NT2/D1 (cell line): ENCODE measurements at places on chromosomes 6 and 20.

- DNase-seq, result no peak
Measured at GRCh38 chr20:1669304-1669703, 11.7 kb upstream of the SIRPG start.

DNA sequence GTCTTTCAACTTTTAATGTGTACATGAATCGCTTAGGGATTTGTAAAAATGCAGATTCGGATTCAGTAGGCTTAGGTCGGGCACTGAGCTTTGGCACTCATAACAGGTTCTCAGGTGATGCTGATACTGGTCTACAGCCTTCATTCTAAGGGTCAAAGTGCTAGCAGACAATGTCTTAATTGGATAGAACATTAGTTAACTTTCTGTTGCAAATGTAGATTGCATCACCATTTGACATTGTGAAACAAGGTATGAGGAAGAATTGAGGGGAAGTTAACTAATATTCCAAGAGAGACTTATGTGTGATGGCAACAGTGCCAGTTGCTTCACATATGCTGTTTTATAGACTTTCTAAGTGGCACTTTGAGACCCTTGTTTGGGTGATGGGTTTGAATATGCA lies 86.9 kb downstream of the MLIP start:
- DNase-seq, result no peak

DNA sequence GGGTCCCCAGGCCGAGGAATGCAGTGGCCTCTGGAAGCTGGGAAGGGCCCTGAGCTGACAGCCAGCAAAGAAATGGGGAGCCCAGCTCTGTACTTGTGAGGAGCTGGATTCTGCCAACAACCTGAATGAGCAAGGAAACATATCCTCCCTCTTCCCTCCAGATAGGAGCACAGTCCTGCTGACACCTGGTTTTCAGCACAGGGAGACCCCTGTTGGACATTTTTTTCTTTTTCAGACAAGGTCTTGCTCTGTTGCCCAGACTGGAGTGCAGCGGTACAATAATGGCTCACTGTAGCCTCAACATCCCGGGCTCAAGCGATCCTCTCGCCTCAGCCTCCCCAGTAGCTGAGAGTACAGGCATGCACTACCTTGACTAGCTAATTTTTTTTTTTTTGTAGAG lies 21.5 kb downstream of the BMP6 start:
- DNase-seq, result no peak

GRCh38 chr6:44342489-44342888 lies at the start of gene SPATS1:
TSS of gene SPATS1 (plus strand) at chr6:44342650. CDS start at chr6:44343096, 446 bp downstream.
- DNase-seq, result no peak

DNA sequence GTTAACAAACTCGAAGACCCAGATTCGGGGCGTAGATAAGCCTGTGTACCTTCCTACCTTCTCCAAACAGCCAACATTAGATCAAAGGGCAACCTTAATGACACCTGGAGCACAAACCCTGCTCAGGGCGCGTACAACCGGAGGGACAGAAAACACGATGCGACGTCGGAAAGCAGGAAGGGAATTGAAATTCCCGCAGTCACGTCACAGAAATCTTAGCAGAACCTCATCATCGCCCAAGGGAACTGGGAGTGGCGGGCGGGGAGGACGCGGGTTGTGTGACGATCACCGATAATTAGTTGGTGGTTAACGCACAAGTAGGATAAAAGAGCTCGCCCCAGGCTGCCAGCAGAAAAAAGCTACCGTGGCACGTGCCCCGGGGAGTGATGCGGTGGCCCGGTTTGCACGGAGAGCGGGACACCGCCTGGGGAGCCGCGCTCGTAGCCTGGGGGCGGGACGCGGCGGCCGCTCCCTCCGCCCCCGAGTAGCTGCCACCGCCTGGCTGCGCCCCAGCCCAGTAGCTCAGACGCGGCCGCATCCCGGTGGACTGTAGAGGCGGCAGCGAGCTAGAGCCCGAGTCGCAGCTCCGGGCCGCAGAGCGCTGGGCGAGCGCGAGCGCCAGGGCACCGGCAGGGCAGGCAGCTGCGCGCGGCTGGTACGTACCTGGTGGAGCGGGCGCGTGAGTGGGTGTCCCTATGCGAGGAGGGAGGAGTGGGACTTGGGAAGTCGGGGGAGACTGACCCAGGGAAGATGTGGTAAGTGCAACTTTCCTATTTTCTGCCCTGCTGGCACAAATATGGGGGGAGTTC lies at the start of gene PKIB:
Gene PKIB, plus strand, starts transcription at position 525 of the 809 bp plus-strand sequence. CDS start 107,390 bp downstream, outside the sequence.
- no peak for DNase-seq

DNA sequence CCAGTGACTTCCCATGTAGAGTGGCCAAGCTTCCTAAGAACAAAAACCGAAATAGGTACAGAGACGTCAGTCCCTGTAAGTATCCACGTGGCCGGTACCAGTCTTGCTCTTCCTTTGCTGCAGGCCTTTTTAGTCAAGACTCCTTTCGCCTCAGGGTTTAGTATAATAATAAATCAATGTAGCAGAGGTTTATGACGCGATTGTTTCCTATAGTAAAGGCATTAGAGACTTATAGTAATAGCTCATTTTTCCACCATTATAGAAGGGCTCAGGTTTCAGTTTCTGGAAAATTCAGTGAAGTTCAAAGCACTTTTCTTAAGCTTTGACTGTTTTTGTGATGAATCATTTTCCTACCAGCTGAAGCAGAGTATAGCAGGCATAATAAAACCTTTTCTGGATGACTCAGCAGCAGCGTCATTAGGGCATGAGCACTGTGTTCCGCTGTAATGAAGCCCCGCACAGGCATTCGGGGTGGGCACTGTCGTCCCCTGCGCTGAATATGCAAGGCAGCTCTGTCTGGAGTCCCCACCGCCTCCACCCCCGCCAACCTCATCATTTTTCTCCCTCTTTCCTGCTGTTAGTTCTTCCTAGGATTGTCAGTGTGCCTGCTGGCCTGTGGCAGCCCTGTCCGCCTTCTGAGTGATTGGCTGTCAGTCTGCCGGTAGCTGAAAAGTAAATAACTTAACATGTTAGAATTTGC lies 51.3 kb downstream of the PTPN1 start:
- peak; percentile 6 for DNase-seq

- no peak for DNase-seq
Measured at GRCh38 chr20:33005908-33006775, 1.4 kb upstream of the BPIFB2 start.

DNA sequence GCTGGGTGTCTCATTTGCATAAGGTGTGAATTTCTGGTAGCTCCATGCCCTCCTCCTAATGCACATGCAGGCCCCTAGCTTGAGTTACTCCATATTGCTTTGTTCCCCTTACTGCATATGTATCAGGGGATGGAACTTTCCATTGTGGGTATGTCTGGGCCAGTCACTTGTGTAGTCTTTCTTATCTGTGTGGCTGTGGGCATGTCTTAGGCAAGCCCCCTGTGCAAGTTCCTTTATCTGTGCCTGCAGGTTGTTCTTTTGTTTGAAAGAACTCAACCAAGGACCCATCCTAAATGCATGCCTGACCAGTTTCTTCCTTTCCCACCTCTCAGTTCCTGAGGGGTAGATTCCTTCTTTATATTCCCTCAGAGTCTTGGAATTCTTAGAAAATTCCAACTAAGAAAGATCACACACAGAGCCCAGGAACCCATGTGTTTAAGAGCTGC lies 23.6 kb downstream of the MBOAT1 start:
- DNase-seq, result no peak

- peak; percentile 40 for DNase-seq
Measured at GRCh38 chr6:91081452-91082067, 494.7 kb upstream of the MAP3K7 start.

DNA sequence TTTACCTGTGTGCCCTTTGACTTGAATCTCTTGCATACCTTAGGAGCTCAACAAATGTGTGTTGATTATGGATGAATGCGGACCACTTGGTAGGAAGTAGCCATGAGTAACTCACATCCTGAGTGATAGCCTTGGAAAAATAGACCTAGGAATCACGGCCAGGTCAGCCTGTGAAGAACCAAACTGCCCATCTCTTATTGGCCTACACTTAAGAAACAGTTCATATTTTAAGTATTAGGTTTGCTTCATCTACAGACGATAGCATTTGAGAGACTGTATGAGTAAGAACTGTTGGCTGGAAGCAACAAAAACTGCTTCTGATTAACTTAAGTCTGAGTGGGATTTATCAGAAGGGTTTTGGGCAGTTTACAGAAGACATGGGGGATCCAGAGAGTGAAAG lies 320.1 kb upstream of the PRND start:
- no peak for DNase-seq

DNA sequence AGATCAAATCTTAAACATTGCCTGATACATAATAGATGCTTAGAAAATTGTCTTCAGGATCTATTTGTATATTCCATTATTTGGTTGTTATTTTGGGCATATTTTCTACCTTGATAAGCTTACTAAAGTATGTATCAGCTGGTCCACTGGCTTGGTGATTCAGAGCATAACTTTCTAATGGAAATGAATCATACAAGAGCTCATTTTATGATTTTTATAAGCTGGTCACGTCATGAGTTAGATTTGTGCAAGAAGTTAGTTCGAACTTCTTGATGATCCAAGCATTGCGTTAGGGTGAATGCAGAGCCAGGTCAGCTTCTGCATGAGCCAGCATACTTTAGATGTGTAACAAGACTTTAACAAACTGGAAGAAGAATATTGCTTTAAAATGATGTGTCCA lies 144.5 kb upstream of the FLRT3 start:
- no peak for DNase-seq

GRCh38 chr20:10322073-10323012 lies 103.7 kb downstream of the SNAP25 start:
- no peak for DNase-seq

DNA sequence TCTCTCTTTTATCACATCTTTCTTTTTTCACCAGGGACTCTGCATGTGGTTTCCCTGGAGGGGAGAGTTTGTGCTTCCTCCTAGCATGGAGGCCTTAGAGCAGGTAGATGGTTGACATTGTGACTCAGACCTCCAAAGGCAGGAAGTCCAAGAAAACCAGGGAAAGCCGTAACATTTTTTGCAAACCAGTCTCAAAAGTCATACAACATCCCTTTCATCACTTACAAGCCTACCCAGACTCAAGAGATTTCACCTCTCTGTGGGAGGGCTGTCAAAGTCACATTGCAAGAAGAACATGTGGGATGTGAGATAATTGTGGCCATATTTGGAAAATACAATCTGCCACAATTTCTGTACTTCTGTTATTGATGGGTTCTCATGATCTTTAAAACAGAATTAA lies 46.2 kb downstream of the SNRNP48 start:
- no peak for DNase-seq

DNA sequence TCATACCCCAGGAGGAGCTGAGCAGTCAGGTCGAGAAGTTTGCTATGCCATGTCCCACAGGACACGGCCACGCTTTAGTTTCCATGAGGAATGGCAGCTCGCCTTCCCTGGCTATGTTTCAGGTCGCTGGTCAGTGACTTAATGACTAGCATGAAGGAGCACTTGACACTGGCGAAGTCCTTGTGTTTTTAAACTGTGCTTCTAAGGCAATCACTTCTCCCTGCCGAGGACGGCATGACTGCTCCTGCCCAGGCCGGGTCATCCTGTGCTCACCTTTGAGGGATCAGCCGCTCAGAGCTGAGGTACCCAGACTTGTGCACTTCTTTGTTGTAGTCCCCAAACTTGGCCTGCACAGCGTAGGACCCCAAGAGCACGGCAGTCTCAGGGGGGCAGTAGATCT lies 34.1 kb downstream of the EZR start:
- DNase-seq, result no peak

DNA sequence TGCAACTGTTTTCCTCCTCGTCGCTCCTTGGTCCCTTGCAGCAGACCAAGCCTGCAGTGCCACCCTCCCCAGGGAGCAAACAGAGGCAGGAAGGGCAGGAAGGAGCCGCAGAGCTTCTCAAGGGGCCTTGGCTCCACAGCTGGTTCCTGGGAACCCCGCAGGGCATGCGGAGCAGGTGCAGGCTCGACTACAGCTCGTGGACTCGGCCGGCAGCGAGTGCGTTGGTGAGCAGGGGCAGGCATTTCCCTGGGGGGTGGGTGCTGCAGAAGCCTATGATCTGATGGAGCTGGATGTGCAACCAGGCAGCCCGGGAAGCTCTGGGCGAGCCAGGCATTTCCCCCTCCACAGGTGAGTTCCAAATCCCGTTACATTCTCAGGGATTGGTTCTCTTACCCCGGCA lies 37.1 kb downstream of the FRMD1 start:
- DNase-seq, result no peak

DNA sequence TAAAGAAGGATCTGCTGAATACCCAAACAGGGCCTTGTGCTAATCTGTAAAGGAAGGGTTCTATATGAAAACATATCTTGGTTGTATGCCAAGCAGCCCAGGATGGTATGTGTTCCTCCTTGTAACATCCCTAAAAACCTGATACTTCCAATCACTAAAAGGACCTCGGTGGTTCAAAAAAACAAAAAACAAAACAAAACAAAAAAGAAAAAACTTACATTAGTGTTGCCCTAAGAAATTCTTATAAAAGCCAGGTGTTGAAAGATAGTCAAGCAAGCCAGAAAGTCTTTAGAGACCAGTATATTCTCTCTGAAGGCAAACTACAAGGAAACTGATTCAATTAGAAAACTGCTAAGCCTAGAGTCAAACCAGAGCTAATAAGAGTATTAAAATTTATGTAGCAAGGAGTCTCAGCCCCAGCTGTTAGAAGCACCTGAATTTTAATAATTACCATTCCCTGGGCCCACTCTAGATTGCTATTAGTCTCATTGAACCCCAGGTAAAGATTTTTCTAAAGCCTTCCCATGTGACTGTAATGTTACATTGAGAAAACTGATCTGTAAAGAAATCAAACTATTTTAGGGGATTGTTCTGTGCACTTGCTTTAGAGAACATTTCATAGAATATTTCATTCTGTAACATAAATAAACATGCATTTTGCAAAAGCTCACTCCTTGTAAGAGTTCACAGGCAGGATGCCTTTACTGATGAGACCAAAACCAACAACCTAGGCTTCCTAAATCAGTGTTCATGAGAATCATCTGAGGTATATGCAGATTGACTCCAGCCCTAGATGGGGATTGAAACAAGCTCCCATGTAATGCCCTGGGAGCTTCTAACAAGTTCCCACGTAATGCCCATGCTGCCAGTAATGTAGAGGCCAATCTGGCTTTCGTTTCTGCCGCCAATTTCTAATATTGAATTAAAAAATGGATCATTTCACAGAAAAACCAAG lies 95.2 kb upstream of the BTN3A2 start:
- DNase-seq, result no peak

DNA sequence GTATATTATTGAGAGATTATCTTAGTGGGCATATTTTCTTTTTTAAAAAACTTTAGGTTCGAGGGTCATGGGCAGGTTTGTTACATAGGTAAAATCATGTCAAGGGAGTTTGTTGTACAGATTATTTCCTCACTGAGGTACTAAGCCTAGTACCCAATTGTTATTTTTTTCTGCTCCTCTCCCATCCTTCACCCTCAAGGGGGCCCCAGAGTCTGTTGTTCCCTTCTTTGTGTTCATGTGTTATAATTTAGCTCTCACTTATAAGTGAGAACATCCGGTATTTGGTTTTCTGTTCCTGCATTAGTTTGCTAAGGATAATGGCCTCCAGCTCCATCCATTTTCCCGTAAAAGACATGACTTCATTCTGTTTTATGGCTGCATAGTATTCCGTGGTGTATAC lies 247.9 kb upstream of the RAB32 start:
- no peak for DNase-seq

- no peak for DNase-seq
Measured at GRCh38 chr6:98831057-98831958, 3.1 kb upstream of the POU3F2 start.
